ENCODE measurements at places on chromosomes 5 and 9.
A peak's percentile ranks its signal among the peaks of the same experiment; 100 is the strongest.

- peak; percentile 89 for DNase-seq
Observed at GRCh38 chr5:37721447-37721871, 118.4 kb downstream of the GDNF start.

- DNase-seq: no peak
Observed at GRCh38 chr9:121675969-121676822, 24.8 kb downstream of the DAB2IP start.

GRCh38 chr9:117737721-117738226 lies 33.6 kb downstream of the TLR4 start:
- no peak for DNase-seq

DNA sequence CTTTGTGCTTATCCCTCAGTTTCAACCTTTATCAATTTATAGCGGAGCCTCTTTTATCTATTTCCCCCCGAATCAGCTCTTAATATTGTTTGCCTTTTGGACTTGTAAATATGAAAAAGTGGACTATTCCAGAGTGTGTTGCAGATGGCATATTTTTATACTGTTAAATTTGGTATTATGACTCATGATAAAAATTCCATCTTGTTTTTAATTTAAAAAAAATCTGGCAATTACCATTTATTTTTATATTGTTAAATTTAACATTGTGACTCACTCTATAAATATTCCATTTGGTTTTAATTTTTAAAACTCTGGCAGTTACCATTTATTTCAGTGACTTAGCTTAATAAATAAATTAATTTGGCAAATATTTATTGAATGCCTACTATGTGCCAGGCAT lies 37.5 kb downstream of the RBM27 start:
- DNase-seq: no peak

DNA sequence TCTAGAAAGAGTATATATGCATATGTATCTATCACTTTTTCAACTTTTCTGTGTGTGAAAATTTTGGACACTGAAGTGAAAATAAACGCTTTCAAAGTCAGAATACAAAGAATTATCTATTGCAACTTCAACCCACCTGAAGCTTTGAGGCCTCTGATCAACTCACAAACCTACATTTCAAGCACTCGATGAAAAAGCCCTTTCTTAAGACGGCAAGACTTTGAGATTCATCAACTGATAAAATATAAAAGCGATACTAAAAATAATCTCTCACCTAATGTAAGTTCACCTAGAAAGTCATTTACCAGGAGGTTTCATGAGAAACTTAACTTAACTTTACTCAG lies 1.2 kb downstream of the GOLPH3 start:
- DNase-seq: no peak

DNA sequence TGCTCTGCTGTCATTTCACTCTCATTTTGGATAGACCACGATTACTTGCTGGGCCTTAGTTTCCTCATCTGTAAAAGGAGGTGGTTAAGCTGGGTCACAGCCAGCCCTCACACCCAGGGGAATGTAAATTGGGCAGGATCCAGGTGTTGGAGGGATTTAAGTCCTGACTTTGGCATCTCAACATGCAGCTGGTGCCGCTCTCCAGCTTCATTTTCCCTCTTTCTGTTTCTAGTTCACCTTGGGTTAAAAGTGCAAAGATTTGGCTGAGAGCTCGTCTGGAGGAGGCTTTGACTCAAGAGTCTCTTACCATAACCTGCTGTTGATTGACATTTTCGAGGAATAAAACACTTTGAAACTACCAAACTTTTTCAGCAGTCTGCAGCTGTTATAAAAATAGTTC lies 144.3 kb upstream of the DHFR start:
- no peak for DNase-seq

- no peak for DNase-seq
Observed at GRCh38 chr9:16828340-16829281, 41.9 kb downstream of the BNC2 start.

GRCh38 chr9:78189001-78189400 lies 46.9 kb upstream of the CEP78 start:
- no peak for DNase-seq

GRCh38 chr5:87022415-87022814 lies 245.3 kb upstream of the RASA1 start:
- DNase-seq: peak; percentile 14

GRCh38 chr9:2248768-2249265 lies 233.7 kb downstream of the SMARCA2 start:
- DNase-seq: no peak

DNA sequence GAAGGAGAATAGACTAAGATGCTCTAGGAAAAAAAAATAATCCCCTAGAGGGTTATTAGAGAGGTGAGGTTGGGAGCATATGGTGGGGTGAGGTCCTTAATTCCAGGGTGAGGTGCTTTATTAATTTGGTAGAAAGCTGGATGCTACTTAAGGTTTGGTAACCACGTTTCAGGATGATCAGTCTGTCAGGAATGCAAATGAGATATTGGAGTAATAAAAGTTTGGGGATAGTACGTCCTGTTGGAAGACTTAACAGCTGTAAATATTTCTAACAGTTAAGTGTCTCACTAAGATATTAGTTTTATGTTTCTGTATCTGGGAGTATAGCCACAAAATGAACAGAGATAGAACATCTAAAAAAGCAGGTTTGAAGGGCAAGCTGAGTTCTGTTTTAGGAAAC lies 578.9 kb downstream of the CETN3 start:
- no peak for DNase-seq

DNA sequence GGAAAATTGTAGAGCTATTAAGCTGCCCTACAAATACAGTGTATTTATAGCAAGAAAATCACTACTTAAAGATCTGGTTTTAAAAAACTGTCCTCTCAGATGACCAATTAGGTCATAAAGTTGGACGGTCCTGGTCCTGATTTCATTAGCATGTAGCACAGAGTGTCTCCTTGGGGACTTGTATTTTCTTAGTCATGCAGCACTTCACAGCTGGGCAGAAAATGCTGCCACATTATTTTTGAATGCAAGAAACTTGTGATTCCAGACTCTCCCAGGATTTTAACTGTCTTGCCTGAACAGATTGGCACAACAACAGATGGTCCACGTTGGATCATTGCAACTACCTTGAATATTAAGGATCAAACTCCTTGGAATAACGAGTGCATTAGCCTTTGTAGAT lies 348.1 kb upstream of the SGCD start:
- DNase-seq: no peak

DNA sequence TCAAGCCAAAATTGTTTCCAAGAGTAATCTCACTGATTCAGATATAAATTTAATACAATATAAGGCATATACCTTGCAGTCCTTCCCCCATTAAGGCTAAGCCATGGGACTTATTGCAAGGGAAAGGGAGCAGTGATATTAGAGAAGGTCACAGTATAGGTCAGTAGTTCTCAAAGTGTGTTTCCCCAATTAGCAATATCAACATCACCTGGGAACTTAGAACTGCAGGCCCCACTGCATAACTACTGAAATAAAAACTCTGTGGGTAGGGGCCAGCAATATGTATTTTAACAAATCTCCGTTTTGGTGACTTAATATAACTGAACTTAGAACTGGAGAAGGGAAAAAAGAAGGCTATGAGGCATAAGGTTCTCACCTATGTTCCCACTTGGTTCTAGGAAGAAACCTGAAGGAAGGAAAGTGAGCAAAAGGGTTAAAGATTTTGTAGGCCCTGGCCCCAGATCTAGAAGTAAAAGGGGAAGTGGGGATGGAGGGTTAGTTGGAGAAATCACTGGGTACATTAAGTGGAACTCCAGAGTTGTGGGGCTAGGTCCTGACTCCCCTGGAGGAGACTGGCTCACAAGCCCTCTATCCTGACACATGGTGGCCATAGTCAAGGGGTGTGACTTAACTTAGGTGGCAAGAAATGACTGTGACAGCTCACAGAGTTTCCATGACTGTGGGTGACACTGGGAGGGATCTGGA lies 40.7 kb downstream of the WDR36 start:
- DNase-seq: no peak

- peak; percentile 96 for DNase-seq
Observed at GRCh38 chr5:76615759-76616158, 7.4 kb downstream of the F2RL2 start.

DNA sequence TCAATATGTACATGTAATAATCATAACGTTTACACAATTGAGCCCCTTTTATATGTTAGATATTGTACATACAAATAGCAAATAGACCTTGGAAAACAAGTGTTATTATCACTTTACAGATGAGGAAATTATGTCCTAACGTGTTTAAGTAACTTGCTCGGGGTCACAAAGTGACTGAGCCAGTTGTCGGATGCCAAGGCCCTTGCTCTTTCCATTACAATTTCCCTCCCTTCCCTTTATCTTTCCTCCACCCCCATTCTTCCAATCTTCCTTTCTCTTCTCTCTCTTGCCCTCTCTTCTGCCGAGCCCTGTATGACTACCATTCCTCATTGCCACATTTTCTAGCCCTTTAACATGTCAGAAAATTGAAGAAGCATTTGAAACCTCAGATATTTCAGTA lies 34.4 kb upstream of the RAD23B start:
- DNase-seq: no peak

DNA sequence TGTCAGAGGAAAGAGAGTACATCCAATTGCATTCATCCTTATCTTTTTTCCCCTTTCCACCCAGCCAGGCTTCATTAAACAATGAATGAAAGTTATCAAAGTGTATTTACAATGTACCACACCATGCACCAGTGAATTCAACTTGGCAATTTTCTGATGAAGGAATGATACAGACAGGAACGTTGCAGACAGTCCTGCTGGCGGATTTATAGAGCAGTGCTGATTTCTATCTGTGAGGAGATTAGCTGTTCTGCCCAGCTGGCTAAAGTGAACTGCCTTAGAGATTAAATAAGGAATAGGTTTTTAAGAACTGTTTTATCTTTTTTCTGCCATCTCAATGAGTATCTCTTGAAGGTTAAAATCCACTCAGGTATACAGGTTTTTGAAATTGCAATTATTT lies 403.9 kb downstream of the CDH18 start:
- no peak for DNase-seq

DNA sequence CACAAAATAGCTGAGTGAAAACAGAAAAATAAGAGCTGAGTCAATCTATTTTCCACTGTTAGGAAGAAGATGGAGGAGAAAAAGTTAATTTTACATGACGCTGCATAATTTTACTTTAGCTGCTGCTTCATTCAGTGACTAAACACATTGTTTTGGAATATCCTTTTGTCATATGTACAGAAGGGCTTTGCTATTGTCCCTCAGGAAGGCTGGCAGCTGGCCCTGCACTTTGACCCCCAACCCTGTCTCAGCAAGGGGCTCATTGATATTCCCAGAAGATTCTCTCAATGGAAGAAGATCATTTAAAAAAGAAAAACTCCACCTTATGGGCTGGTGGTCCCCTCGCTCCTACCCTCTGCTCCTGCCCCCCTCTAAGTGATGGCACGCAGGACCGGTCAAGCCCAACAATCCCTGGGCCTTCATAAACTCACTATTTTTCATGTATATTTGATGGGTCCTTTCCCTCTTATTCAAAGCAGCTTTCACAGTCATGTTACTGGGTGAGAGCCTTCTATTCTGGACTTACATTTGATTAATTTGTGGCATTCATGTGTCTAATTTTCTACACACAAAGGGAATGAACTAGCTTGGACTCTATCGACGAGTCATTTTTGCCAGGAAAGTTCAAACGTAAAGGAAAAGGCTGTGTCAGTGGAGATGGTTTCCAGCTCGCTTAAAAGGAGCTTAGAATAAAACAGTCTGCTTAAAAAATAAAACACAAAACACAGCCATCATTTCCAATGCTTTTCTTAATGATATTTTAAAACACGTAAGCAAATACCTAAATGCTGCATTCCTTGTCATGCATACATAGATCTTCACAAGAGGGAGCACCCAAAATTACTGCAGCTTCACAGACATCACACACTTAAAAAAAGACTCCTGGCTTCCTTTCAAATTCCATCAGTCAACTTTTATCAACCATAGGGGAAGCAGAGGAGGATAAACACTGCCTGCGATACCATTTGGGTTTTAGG lies 104.7 kb downstream of the EFNA5 start:
- DNase-seq: no peak

- DNase-seq: no peak
Observed at GRCh38 chr9:17938035-17938655, 359.3 kb downstream of the SH3GL2 start.

DNA sequence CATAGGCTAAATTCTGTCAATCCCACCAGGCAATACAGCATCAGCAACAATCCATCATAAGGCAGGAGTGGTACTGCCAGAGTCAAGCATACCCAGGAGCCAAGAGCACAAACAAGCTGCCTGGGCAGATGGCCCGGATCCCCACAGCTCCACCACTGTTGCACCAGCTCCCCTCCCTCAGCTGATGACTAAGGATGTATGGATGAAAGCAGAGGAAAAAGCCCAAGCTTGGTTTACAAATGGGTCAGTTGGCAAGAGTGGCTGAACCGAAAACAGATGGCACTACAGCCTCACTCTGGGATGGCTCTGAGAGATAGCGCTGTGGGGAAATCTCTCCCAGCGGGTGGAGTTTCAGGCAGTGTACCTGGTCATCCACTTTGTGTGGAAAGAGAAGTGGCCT lies 29.4 kb downstream of the DROSHA start:
- DNase-seq: no peak

- DNase-seq: no peak
Observed at GRCh38 chr9:82895822-82896110, 167.2 kb downstream of the RASEF start.

GRCh38 chr9:36676778-36677485 lies 104.2 kb downstream of the MELK start:
- DNase-seq: peak; percentile 59

GRCh38 chr5:58922461-58923171 lies 339.7 kb downstream of the RAB3C start:
- DNase-seq: no peak

- no peak for DNase-seq
Observed at GRCh38 chr9:3161912-3162311, 318.0 kb upstream of the PUM3 start.

- DNase-seq: no peak
Observed at GRCh38 chr5:143619040-143619439, 192.9 kb upstream of the HMHB1 start.

DNA sequence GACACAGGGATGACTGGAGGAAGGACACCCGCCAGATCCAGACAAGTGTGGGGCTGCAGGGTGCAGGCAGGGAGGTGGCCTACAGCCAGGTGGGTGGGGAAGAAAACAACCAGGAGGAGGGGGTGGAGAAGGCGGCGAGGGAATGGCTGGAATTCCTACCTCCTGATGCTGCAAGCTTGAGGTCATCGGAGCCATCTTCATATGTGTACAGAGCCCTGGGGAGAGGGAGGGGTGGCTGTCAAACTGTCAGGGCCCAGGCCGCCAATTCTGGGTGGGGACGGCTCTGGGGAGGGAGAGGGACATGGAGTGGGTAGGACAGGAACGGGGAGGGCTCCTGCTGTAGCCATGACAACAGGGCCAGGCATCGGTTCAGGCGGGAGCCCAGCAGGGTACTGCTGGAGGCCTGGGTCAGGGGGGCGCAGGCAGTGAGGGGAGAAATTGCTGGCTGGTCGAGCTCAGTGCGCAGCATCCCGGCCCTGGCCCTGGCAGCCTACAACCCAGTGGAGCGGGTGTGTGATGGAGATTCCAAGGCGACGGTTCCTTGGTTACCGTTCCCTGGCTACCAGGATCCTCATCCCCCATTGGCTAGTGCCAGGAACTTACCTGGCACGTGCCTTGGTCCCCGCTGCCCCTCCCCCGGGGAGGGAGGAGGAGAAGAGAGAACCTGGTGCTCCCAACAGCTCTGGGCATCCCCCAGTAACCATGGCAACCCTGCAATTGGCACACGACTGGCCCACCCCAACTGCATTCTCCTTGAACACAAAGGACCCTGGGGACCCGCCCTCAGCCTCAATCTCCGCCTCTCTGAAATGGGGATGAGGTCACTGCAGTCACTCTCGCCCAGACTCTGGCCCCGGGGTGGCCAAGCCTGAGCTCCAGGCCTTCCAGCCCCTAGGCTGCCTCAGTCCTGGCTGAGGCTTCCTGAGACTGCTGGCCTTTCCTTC lies 4.5 kb downstream of the DBN1 start:
- no peak for DNase-seq
